Amygdala (tissue), 56 donors: ENCODE measurements at places on chromosomes 12 and 14.

GRCh38 chr14:82546401-82546800 is 1012.7 kb upstream of the SEL1L start:
- no peak for DNase-seq

DNA sequence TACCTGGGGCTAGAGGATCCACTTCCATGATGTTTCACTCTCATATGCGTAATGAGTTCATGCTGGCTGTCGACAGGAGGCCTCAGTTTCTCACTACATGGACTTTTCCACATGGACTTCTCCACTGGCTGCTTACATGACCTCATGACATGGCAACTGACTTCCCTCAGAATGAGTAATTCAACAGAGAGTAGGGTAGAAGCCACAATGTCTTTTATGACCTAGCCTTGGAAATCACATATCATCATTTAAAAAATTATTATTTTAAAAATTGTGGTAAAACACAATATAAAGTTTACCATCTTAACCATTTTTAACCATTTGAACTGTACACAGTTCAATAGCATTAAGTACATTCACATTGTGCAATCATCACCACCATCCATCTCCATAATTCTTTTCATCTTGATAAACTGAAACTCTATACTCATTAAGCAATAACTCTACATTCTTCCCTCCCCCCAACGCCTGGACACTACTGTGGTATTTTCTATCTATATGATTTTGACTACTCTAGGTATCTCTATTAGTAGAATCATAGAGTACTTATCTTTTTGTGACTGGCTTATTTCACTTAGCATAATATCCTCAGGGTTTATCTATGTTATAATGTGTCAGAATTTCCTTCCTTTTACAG is 144.5 kb downstream of the TGFB3 start:
- DNase-seq = no peak

DNA sequence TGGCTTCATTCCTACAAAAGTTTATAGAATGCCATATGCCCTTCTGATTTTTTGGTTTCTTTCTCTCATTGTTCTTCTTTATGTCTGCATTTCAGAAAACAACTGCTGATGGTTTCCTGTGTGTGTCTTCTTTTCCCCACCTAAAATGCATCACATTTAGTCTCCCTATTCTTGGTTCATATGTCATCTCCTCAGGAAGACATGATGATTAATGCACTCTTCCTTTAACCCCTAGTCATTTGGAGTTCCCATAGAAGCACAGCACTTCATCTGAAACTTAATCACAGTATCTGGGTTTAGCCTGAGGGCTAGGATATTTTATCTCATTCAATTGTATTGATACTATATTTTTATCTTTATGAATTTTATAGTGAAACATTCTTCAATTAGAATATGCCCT is 21.5 kb downstream of the GNPNAT1 start:
- DNase-seq = no peak

- no peak for DNase-seq
These were observed 22.4 kb upstream of the DIO3 start for GRCh38 chr14:101538878-101539277.

- peak; percentile 19 for DNase-seq
These were observed 96.9 kb downstream of the GCH1 start for GRCh38 chr14:54805445-54806322.

- no peak for DNase-seq
These were observed 21.7 kb upstream of the NUP107 start for GRCh38 chr12:68665016-68665569.

GRCh38 chr14:61346221-61346620 is 24.8 kb downstream of the PRKCH start:
- no peak for DNase-seq

DNA sequence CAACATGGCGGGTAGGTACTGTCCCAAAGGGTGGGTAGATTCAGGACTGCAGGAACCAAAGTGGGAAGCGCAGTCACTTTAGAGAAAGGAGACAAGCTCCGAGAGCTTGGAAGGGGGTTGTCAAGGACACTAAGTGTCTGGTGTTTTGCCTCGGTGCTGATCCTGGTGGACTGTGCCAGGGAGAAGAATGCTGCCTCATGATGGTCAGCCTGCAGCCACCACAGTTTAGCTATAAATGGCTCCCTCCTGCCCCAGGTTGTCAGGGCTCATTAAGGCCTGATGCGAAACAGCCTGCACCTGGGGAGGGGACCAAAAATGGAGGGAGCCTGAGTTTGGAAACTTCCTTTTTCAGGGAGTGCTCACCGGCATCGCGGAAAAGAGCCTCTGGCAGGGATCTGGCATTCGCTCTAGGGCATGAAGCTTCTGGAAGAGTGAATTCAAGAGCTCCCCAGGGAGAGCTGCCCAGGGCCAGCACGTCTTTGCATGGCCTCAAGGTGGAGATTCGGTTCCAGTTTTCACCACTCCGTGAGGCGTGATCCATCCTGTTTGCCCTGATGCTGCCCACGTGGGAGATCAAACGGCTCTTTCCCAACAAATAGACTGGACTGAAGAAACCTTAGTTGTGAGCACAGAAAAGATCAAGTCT is 164.0 kb downstream of the FOXN3 start:
- DNase-seq = no peak

DNA sequence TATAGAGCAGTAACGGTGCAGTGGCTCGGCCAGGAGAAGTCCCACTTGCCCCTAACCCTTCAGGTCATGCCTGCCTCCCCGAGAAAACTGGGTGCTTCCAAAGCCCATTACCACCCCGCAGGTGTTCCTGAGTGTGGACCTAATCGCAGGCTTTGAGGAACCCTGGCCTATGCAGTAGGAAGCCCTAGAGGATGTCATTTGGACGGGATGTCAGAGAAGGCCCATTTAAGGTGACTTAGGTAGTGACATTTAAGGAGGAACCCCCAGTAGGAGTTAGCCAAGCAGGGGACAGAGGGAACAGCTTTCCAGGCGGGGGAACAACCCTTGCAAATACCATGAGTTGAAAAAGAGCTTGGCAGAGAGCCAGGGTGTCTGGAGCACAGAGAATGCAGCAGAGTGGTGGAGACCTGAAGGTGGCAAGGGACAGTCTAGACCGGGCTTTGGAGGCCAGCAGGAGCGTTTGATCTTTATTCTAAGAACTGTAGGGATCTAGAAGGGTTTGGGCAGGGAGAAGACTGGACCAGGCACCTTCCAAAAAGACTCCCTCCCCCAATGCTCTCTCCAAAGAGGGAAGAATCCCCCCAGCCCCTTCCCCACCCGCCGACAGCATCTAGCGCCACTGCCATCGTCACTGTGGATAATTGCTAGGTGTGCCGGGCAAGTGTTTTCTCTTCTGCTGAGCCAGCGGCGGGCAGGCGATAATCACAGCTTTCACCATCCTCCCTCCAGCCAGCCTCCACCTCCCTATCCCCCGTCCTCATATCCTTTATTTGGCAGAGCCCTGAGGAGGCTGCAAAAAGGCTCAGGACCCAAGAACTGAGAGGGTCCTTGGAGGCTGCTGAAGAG is 33.3 kb upstream of the BEGAIN start:
- DNase-seq = no peak

GRCh38 chr14:21257394-21257909 is 11.8 kb downstream of the HNRNPC start:
- no peak for DNase-seq

GRCh38 chr14:55867719-55868118 is 250.5 kb upstream of the PELI2 start:
- DNase-seq = no peak

- no peak for DNase-seq
These were observed 38.2 kb downstream of the NCKAP5L start for GRCh38 chr12:49789992-49790391.

- no peak for DNase-seq
These were observed 90.6 kb upstream of the FRMD6 start for GRCh38 chr14:51561141-51561540.

DNA sequence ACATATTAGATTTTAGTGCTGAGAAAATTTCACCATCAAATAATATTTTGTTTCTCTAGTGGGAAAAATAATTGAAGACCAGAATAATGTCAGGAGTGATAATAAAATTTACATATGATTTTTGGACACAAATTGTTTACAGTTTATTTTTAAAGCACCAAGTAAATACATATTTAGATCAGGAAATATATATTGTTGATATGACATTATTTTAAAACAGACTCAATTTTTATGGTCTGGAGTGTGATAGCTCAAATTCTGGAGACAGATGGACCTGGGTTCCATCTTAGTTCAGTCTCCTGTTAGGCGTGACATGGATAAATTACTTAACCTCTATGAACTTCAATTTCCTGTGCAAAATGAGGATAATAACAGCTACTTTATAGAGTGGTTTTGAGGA is 135.4 kb downstream of the TPH2 start:
- DNase-seq = no peak

- no peak for DNase-seq
These were observed 63.2 kb upstream of the TMX1 start for GRCh38 chr14:51176839-51177238.

DNA sequence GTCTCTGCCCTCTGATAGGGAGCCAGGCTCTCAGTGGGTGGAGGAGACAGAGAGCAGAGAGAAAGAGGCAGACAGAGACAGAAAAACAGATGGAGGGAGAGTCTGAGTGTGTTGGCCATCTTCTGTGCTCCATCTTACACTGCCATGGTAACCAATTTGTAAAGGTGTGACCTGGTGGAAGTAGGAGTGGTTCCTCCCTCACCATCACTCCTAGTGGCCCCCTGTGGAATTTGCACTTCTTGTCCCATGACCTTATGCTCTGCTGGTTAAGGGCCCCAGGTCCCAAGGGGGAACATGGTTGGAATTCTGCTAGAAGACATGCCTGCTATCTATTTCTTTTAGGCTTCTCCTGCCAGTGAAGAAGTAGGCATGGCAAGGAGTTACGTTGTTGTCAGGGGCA is 376.7 kb upstream of the CCDC196 start:
- DNase-seq = no peak

DNA sequence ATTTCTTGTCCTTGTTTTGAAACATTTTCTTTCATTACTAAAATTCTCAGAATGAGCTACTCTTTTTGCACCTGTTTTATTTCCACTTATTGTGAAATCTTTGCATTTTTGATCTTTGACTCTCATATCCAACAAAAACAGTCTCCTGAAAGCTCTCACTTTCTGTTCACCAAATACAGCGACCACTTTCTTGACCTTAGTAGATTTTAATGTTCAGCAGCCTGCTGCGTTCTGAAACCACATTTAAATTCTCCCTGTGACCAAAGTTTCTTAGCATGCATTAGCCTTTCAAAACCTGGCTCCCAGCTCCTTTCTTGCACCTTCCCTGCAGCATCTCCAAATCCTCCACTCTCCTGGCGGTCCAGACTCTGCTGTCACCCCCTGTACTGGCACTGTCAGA is 404.4 kb upstream of the PDE3A start:
- no peak for DNase-seq

DNA sequence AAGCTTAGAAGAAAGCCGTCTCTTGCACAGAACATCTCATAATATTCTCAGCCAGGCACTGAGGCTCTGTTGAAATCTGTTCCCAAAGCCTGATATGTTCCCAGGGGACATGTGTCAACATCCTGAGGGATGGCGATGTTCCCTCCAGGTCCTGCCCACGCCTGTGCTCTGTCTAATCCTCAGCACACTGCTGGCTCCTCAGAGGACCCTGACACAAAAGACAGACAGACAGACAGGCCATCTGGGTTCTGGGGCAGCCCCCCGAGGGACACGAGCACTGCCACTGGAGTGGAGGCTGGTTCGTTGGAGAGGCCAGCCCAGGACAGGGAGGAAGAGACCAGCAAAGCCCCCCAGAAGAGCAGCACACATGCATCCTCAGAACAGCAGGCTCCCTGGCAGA is 27.8 kb downstream of the CHGA start:
- no peak for DNase-seq

DNA sequence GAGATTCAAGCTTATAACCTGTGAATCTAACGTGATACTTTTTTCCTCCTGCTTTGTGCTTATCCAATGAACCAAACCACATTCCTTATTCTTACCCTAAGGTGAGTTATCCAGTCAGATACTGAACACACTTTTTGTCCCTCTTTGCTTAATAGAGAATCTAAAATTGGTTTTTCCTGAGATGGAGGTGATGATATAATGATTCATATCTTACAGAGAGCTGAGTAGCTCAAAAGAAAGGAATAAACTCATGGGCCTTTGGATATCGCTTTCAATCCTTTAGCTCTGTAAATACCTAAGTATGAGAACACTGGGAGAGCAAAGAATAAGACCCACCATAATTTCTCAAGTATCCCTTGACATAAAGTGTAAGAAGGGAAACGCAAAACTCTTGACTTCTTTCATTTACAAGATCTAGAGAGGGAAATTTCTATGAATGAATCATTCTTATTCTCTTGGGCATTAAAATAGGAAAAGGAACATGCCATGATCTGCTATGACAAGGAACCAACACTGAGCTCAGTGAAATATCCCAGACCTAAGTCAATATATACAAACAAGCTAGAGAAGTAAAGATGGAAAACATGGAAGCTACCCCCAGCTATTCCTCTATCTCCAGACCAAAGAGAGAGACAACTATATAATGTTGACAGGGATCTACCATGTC is 81.8 kb upstream of the STAC3 start:
- no peak for DNase-seq

- no peak for DNase-seq
These were observed 6.9 kb upstream of the CISTR start for GRCh38 chr12:53758730-53759103.

DNA sequence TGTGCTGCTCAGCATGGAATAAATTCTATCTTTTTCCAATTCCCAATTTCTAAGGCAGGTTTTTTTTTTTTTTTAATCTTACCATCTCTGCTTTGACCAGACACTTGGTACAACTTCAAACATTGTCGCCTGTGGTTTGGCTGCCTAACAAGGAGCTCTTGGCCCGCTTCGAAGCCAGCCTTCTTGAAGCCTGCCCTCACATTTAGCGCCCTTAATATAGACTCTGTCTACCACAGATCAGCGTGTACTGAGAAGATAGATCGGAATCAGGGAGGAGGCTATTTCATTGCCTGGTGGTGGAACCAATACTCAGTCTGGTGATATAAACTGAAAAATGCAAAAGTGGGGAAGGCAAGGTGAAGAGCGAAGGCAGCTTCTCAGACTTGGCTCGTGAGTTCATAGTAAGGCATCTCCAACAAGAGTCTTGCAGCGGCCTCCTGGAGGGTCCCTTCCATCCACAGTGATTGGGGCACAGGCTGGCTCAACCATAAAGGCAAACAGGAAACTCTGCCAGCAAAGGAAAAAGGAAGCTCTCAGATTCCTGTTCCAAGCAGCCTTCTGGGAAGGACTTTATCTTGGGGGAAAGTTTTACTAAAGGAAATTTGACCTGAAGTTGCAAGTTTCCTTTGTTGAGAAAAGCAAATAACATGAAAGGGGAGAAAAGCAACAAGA is 103.2 kb upstream of the BCL2L14 start:
- DNase-seq = no peak

GRCh38 chr14:92252323-92252722 is 70.6 kb upstream of the SLC24A4 start:
- DNase-seq = peak; percentile 15
